ENCODE measurements at places on chromosomes 1 and 21. TPM values are rescaled to one million over a fixed set of nuclear protein-coding genes. Genes with fewer than 3 reads are reported as not detected.

The PSMA5 gene
- total RNA-seq = 90.5 TPM

The DYNLT5 gene
- total RNA-seq = not detected

The KDF1 gene
- not detected for total RNA-seq

The UBE2U gene
- total RNA-seq = not detected

The TPTE gene
- not detected for total RNA-seq

The TRIM58 gene
- total RNA-seq = 1.7 TPM

The WDTC1 gene
- total RNA-seq = 32.4 TPM

The C1QB gene
- total RNA-seq = not detected

The PLA2G5 gene
- not detected for total RNA-seq

The KRTAP13-2 gene
- total RNA-seq = not detected

The FGGY gene
- total RNA-seq = 13.6 TPM

The PROK1 gene
- total RNA-seq = not detected

The VANGL2 gene
- 8.0 TPM for total RNA-seq

The TAF1A gene
- 3.3 TPM for total RNA-seq

The ECM1 gene
- 3.6 TPM for total RNA-seq
